ENCODE measurements at places on chromosomes 1 and 21.

DNA sequence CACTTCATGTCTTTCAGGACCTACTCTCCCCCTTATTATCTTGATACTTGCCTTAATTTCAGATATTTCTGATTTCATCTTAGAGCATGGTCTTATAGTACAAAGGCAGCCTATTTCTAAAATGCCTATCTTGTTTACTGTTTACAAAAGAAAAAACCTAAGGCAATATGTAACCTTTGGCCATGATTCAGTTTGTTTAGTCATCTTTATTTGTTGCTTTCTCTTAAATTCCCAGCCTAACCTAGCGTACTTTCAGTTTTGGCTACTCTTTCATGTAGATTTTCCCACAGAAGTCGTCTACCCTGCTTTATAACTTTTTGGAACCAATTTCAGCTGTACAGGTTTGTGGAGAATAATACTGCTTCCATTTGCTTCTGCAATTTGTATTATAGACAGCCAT, 81.8 kb downstream of the KIF1B start:
- DNase-seq = no peak

DNA sequence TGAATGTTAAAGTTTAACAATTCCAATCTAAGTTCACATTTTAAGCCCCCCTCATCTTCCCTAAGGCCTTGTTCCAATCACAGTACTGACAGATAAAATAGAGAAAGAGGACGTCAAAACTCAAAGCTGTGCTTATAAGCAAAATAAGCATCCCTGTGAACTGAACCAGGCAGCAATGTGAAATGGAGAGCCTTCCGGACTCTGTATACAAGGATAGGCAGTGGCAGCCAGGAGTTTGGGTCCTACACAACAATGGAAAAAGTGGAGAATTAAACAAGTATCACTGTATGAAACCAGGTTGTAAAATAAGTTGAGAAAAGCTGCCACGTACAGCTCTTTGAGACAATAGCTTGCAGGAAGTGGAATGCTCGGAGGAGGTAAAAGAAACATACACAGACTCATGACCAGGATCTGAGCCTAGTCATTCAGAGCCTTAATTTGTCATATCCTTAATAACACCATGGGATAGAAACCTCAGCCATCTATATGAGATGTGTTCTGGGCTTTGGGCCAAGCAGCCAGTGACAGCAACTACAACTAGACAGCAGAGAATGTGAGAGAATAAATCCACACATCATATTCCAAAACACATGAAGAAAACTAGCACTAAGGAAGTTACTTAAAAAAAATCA, 55.2 kb upstream of the PALMD start:
- no peak for DNase-seq

- no peak for DNase-seq
These were observed 507 bp downstream of the GLIS1 start for GRCh38 chr1:53738205-53739108.

GRCh38 chr1:177897998-177898654, 71.7 kb downstream of the SEC16B start:
- no peak for DNase-seq

GRCh38 chr1:232917053-232917452, 33.4 kb upstream of the NTPCR start:
- DNase-seq = no peak

- DNase-seq = no peak
These were observed 13.9 kb downstream of the DMAP1 start for GRCh38 chr1:44227211-44227610.

- no peak for DNase-seq
These were observed 934 bp upstream of the MSH4 start for GRCh38 chr1:75795703-75796193.

DNA sequence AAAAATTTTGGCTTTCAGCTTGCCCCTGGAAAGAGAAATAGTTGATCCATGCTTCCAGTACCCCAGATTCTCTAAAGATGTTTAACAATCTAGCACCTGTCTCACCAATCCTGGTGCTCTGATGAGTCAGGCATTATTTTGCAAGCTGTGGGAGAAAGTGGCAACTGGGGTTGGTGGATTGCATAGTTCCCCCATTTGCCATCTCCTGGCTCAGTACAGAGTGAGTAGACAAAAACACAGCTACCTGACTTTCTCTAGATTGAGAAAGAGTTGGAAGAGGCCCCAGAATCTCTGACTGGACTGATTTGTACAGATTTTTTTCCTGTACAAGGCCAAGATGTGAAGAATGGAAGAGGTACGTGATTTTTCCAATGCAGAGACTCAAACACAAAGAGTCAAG, 75.1 kb upstream of the NEGR1 start:
- no peak for DNase-seq

DNA sequence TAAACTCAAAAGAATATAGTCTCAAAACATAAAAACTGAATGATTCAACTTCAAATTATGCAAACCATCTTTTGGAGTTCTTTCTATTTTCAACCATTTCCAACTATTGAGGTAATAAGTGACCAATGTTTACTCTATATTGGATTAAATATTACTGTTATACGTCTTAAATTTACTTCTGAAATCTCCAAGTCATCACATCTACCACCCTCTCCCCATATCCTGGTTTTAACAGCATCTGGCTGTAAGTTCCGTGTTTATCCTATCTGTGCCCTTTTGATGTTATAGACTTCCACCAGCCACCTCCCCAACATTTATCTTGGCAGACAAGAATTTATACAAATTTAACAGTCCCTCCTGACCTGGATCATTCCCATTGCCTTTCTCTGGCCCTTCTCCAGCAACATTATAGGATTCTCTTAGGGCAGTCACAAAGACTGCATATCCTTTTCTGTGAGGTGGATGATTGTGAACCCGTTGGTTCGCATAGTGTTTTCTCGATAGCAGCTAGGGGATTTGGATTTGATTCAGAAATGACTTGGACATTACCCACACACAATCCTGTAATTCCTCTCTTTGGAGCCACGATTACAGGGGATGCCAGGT, 313.4 kb upstream of the FMN2 start:
- no peak for DNase-seq

GRCh38 chr1:245301162-245301580, 146.4 kb downstream of the KIF26B start:
- DNase-seq = no peak

DNA sequence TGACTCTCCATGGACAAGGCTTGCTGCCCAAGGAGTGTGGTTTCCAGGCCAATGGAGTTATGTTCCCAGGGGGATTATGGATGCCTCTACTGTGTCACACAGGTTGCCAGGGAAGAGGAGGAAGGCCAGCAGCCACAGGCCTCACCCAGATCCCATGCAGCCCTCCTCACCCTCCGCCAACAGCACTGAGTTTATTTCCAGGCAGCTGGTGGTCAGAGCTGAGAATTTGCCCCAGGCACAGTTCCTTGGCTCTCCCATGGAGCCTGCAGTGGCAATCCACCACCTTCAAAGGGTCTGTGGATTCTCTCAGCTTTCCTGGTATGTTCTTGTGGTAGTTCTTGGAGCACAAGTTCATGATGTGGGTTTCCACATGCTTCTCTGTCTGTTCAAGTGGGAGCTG, 79.2 kb downstream of the NTNG1 start:
- DNase-seq = no peak

DNA sequence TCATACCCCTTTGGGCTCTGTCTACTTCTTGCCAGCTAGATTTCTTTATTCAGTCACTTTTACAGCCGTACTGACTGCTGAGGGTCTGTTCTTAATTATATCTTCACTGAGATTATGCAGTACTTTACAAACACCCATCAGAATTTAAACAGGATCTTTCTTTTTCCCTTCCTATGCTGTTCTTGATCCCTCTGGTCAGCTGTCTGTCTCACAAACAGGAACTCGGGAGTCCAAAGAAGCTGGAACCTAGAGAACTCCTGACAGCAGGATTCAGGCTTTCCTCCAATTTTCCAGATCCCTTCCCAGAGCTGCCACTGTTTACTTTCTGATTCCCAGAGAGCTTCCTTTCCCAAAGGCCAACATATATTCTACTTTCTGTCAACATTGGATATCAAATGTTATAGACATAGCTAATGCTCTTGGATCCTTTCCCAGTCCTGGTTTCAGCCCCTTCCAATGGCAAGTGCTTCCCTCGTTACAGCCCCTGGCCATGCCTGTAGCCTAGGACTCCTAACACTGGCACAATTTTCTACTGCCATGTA, 59.5 kb downstream of the ATP2B4 start:
- no peak for DNase-seq

GRCh38 chr1:152902636-152903035, 5.7 kb upstream of the IVL start:
- DNase-seq = no peak

DNA sequence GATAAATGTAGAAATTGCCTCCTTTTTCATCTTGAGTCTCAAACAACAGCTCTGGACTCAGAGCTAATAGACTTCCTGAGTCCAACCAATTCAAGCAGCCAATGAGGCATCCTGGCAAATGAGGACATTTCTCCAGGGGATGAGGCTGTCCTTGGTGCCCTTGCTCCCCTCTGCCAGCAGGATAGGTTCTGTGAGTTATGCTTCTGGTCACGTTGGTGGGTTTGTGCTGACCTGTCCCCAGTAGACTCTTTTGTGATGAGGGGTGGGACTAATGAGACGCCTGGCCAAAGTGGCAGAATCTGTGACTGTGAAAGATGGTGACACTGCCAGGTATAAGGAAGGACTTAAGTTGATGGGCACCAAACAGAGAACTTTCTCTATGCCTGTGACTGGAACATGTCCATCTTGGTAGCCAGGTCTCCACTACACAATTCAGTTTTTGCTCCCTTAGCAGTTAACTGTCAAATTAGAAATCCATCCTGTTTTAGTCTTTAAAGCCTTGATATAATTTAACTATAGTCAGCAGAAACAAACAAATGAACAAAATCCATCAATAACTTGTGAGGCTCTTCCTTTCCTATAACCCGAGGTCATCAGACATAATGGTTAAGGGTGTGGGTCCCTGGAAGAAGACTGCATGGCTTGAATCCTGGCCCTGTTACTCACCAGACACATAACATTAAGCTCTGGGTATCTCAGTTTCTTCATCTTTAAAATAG, 35.7 kb upstream of the THEM4 start:
- no peak for DNase-seq

GRCh38 chr1:33397994-33398393, 32.9 kb downstream of the PHC2 start:
- DNase-seq = no peak

- DNase-seq = no peak
These were observed 32.3 kb downstream of the MAN1C1 start for GRCh38 chr1:25648681-25649440.

- no peak for DNase-seq
These were observed 144.8 kb upstream of the GALNT2 start for GRCh38 chr1:229922249-229922648.

DNA sequence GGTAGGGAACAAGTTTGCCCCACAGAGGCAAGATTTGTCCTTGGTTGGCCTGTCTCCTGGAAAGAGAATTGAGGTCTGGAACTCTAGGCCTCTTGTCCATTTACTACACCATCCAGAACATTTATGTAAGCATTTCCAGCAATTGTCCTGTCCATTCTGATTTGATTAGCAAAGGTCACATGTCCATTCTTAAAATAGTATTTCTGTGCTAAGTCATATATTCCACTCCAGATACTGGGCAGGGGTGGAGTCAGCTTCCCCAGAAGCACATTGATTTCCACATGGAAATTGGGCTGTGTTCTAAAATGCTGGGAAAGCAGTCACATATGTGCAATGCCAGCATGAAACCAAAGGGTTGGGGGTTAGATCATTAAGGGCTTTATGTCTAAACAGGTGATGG, 21.5 kb upstream of the FMN2 start:
- no peak for DNase-seq

All from central memory CD8-positive, alpha-beta T cell (primary cell).